ENCODE measurements at places on chromosomes 7 and 10.

GRCh38 chr7:41475801-41476459 is 227.0 kb downstream of the INHBA start:
- DNase-seq = no peak

DNA sequence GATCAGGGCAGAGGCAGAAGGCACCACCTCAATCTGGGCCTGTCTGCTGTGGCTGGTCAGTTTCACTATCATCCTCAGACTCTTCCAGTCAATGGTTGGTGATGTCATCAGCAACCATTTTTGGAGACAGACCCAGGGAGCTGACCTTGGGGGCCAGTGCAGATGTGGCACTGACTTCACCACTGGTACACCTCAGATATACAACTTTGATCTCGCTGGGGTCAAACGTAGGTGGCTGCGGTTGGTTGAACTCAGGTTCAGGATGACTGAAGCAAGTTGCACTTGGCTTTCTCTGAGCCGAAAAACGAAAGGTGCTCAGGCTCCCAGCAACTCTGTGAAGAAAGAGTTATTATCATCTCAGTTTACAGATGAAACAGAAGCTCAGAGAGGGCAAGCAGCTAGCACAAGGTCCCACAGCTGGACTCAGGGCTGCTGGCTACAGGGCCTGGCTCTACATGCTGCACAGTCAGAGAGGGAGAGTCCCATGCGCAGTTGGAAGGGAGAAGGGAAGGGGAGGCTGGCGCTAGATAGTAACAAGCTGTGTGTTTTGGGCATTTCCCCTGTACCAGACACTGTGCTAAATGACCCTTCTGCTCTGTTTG is 27.2 kb downstream of the ANKRD16 start:
- no peak for DNase-seq

- DNase-seq = no peak
Observed at GRCh38 chr7:135277161-135277560, 43.5 kb downstream of the STRA8 start.

GRCh38 chr7:75937958-75938786 is 23.2 kb downstream of the POR start:
- no peak for DNase-seq

DNA sequence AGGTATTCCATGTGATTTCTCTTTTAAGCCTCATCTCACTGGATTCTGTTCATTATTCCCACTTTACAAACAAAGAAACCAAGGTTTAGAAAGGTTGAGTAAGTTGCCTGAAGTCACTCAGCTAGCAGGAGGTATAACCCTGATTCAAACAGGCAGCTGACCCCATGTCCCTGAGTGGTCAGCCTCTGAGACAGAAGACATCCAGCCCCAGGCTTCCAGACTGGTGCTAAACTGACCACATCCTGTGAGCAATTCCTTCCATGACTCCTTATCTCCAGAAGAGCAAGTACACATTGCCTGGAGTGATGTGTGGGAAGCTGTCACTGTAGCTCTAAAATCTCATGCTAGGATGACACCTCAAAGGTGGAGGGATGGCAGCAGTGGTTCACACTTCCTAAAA is 3.7 kb downstream of the PLPP4 start:
- no peak for DNase-seq

- DNase-seq = no peak
Observed at GRCh38 chr7:22720791-22721786, 5.9 kb upstream of the IL6 start.

GRCh38 chr10:48550071-48550691 is 54.7 kb downstream of the ARHGAP22 start:
- no peak for DNase-seq

DNA sequence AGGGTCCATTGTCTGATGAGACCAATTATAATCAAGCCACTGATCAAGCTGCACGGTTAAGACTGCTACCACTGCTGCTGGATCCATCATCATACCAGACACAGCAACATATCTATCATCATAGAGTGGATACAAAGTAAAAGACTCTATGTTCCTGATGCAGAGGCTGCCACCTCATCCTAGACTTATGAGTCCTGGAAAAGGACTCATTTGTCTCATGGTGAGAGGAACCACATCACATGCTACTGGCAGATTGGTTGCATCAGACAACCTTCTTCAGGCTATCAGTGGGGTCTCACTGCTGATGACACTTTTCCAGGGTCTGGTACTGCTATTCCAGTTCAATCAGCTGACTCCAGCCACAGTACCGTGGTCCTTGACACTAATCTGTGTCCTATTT is 79.0 kb downstream of the ABI1 start:
- DNase-seq = no peak

DNA sequence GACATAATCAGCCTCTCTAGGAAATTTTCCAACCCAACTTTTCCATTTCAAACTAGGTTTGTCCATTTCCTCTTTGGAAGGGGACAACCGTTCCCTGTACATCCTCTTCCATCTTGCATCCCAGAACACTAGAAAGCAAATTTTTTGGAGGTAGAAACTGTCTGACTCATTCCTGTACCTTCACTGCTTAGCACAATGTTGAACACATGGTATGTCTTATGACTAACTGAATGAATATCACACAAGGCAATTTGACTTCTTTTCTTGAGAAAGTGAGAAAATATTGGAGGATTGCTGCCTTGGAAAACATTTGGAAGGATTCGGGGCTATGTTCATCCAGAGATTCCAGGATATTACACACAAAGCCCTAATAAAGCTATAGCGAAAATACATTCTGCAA is 289.1 kb downstream of the FGFR2 start:
- DNase-seq = no peak

DNA sequence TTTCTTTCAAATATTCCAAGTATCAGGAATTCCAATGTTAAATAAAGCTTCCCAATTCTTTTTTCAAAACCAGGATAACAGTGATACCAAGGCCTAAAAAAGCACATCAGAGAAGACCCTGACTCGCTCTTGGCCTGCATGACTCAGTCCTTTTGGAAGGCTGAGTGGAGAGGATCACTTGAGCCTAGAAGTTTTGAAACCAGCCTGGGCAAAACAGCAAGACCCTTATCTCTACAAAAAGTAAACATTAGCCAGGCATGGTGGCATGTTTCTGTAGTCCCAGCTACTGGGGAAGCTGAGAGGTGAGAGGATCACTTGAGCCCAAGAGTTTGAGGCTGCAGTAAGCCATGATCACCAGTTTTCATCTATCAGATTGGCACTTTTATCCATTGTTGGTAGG is 18.7 kb downstream of the NFE2L3 start:
- no peak for DNase-seq

- DNase-seq = no peak
Observed at GRCh38 chr10:51170518-51171245, 96.4 kb downstream of the PRKG1 start.

DNA sequence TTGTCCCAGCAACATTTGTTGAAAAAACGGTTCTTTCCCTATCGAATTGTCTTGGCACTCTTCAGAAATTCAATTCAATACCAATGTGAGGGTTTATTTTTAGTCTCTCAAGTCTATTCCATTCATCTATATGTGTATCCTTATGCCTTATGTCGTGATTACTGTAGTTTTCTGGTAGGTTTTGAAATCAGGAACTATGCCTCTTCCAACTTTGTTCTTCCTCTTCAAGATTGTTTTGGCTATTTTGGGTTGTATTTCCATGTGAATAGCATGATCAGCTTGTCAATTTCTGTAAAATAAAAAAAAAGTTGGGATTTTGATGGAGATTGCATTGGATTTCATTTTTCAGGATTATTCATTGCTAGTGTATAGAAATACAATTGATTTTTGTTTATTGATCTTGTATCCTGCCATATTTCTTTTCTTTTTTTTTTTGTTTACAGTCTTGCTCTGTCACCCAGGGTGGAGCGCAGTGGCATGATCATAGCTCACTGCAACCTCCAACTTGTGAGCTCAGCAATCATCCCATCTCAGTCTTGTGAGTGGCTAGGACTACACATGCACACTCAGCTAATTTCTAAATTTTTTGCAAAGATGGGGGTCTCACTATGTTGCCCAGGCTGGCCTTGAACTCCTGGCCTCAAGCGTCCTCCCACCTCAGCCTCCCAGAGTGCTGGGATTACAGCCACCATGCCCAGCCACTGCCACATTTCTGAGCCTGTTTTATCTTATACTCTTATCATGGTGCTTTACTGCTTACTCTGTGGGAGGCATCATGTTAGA is 46.2 kb upstream of the MKLN1 start:
- no peak for DNase-seq

DNA sequence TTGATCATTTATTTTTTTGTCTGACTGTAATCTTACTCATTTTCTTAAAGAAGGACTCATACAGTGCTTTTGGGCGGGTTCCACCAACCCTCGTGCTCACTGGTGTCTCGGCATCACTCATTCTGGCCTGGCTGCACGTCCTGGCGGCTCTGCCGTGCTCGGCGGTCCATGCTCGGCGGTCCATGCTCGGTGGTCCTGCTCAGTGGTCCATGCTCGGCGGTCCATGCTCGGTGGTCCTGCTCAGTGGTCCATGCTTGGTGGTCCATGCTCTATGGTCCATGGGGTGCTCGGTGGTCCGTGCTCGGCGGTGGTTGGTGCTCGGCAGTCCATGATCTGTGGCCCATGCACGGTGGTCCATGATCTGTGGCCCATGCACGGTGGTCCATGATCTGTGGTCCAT is 72.5 kb downstream of the WDR37 start:
- no peak for DNase-seq

DNA sequence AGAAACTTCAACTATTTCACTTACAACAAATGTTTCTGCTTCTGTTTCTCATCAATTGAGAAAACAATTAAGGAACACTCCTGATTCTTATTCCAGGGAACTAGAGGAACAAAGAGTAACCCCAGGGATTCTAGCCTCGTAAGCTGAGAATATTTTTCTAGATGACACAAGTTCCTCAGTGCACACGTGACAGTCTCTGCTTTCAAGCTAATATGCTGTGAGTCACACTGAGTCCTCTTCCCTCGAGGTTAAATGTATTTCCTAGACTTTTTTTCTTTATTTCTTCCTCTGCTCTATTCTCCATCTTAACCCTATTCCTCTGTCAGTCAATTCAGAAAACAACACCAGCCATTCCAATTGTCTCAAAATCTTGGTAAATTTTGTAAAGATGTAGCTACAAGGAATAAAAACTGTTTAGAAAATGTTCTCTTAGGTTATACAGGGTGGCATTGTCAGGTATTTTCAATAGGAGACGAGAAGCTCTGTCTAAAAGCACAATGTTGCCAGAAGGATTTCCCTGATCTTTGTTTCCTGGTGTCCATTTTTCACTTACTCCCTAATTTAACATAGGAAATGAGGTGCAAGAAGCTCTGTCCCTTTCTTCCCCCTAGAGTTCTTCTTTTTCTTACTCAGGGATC is 5.8 kb upstream of the C1GALT1 start:
- no peak for DNase-seq

DNA sequence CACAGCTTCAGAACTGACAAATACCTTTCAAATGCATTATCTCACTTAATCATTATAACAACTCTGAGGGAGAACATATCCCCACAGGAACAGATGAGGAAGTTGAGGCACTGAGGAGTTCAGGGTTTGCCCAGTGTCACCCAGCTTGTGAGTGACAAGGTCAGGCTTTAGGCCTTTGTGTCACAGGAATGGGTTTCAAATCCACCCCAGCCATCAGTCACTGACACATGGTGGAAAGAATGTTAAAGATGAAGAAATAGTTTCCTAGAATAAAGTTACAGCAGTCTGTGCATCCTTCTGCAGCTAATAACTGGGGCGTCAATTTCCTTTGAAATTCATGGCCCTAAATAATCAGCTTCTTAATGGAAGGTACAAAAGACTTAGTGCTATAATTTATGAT is 37.8 kb downstream of the SGCE start:
- no peak for DNase-seq

GRCh38 chr10:78755063-78755701 is 313.6 kb upstream of the ZMIZ1 start:
- DNase-seq = no peak

- DNase-seq = peak; percentile 23
Observed at GRCh38 chr7:104982308-104983075, 31.5 kb upstream of the KMT2E start.

DNA sequence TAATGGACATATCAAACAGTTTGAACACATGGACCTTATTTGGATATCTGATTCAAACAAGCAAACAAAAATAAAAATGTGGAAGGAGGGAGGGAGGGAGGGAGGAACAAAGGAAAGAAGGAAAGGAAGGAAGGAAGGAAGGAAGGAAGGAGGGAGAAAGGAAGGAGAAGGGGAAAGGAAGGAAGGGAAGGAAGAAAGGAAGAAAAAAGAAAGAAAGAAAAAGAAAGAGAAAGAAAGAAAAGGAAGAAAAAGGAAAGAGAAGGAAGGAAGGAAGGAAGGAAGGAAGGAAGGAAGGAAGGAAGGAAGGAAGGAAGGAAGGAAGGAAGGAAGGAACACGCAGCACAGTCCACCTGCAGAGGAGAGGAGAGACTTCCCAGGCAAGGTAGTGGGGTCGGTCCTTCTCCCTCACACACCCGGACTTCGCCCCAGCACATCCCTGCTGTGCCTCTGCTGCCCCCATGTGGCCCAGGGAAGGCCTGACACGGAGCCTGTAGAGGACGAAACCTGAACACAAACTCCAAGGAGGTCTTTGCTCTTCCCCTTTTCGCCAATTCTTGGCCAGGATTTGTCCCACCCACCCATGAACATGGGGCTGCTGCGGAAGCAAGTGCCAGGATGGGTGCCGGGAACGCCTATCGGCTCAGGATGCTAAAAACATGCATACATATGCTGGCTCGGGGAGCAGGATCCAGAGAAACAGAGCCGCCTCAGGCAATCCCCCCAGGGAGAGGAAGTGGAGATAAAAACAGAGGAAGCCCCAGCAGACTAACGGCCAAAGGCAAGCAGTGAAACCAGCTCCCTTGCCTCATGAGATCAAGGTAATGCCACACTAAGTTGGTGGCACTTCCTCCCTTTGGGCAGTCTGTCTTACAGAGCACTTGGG is 52.3 kb upstream of the DGKI start:
- DNase-seq = peak; percentile 56

GRCh38 chr10:89535171-89536012 is at the start of gene SLC16A12:
SLC16A12 (minus strand) TSS chr10:89535594; CDS start chr10:89462578, 73,016 bp downstream.
- DNase-seq = no peak

- DNase-seq = no peak
Observed at GRCh38 chr10:32326119-32326518, 20.8 kb downstream of the EPC1 start.

DNA sequence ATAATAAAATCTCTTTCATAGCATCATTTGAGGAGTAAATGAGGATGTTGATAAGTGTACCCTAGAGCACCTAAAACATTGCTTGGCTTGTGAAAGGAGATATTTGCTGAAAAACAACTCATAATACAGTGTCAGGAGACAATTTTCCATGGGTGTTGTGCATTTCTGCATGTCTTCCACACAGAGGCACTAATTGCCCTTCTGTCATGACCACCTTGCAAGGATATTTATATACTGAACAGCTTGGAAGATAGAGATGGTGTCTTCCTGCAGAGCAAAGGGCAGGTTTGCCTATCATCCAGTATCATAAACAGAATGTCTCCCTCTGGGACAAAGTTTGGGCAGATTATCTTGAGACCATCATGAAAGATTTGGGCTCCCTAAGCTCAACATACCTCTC is 495.2 kb upstream of the LRRN3 start:
- peak; percentile 31 for DNase-seq

DNA sequence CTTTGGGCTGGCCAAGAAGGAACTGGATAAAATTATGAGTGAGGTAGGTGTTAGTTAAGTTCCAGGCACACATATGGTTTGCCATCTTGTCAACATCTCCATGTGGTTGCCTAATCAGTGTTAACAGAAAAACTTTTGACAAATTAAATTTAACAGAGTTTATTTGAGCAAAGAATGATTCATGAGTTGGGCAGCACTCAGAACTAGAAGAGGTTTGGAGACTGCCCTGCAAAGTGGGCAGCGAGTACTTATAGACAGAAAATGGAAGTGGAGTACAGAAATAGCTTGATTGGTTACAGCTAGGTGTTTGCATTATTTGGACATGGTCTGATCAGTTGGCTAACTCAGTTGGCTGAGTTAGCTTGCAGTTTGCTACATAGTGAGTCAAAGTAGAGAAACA is 37.5 kb upstream of the AGK start:
- DNase-seq = no peak
